ENCODE measurements at places on chromosomes 7 and 10.

GRCh38 chr7:151941009-151941408 is 15.2 kb upstream of the GALNTL5 start:
- no peak for DNase-seq

DNA sequence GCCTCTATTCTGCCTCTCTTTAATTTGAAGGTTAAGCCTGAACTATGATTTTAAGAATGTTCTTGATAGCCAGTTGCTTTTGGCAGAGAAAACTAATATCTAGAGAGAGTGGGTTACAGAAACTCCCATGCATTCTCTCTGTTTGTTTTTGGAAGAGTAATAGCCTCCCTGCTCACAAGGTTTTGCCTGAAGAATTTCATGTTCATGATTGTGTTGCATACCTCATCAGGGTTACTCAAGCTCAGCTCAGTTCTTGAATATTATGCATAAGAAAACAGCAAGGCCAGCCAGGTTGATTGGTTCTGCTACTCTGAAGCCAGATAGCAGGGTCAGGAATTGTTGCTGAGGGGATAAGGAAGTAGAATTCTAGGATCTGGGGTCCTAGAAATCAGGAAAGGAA is 137.4 kb downstream of the MDFIC start:
- no peak for DNase-seq

GRCh38 chr7:22142572-22142971 is 196.9 kb upstream of the CDCA7L start:
- DNase-seq = no peak

- DNase-seq = no peak
Observed at GRCh38 chr7:70392256-70392876, 739.6 kb upstream of the GALNT17 start.

DNA sequence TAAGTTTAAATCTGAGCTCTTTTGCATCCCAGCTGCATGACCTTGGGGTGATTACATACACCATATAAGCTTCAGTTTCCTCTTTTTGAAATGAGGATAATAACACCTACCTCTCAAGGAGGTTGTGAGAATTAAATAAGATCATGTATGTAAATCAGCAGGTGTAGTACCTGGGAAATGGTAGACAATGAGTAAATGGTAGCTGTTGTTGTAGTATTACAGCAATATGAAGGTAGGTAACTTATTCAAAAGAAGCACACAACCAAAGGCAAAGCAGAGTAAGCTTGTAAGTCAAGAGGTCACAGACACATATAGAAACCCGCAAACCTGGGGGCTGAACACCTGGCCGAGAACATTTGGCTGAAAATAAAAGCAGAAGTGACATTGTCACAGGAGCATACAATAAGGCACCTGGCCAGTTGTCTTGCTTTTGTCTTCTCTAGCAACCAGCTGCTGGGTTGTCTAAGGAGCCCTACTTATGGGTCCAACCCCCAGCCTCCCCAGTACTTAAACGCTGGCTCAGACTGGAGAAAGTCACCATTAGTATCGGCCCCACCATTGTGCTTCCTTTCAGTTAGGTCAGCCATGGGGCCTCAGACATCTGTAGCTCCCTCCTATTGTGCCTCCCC is 203.6 kb upstream of the MKLN1 start:
- no peak for DNase-seq

DNA sequence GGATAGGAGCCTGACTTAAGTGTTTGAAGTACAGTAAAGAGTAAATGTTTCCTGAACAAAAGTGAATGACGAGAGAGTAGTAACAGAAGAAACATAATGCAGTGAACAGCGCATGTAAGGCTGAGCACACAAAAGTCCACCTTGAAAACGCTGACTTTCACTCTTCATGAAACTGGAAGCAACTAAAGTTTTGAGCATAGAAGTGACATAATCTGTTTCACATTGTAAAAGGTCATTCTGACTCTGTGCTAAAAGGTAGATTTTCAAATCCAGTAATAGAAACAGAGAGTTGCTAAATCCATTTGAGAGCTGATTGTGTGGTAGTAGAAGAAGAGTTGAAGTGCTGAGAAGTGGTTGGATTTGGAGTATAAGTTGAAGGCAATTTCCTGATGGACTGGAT is 1037.0 kb downstream of the CNTNAP2 start:
- no peak for DNase-seq

DNA sequence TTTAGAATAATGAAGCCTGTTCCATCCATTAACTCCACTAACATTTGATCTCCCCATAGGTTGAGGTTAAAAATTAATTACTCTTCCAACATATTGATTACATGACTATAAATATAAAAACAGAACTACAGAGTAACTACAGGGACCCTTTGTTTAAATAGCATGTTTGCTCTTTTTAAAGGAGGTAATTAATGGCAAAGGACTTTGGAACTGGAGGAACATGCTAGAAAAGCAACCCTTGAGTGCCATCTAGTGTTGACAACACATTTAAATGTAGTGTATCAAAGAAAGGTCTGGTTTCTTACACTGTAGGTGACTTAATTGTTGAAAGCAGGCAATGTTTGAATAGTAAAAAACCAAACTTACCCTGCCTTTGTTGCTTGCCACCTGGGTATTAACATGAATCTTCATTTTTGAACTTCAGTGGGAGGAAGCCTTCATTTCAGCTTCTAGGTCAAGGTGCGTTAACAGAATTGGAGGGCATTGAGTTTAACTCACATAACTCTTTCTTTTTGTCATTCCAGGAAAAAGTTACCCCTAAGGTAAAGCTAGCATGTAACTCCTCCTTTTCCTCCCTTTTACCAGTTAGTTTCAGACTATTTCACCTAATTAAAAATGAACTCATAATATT is 52.6 kb upstream of the CAPZA2 start:
- DNase-seq = no peak

DNA sequence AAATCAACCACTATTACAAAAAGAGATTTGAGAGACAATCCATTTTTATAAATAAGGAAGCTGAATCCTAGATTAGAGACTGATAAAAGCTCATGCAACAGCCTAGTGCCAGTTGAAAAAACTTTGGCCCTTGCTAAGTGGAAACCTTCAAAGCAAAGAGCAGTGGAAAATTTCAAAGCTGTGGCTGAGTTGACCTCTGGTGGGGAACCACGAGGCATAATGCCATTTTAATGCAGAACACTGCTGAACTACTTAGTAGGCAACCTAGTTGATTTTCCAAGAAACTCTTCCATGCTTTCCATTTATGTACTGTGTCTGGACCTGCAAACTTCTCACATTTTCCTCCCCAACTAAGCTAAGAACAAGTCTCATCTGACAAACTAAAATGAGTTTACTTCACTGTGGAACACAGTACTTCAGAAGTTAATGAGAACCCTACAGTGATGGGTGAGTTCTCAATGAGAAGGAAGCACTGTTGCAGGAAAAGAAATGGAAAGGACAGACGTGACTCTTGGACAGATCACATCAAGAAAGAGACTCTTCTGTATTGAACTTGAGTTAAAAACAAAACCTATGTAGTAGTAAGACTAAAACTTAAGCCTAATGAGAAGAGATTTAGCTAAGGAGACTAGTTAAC is 19.5 kb downstream of the FZD9 start:
- DNase-seq = no peak

- DNase-seq = peak; percentile 21
Observed at GRCh38 chr7:151439855-151440798, at the start of gene CRYGN. TSS of gene CRYGN (minus strand) at chr7:151440141. CDS start at chr7:151439917, 224 bp downstream.

DNA sequence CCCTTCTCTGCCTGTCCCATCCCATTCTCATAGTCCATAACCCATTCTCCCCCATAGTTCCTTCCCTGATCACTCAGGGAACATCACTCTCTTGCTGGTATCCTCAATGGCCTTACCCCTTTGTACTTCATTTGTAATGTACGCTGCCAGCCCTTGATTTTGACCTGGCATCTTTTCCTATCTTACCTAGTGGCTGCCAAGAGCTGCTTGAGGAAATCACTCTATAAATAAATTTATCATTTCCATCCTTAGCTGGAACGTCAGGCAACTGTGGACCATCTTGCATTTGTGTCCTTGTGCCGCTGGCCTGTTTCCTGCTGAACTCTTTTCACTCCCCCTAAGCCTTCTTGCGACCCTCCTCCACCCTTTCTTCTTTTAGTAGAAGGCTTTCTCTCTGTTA is 14.0 kb downstream of the CDK14 start:
- no peak for DNase-seq

- DNase-seq = no peak
Observed at GRCh38 chr10:3124412-3125175, 48.0 kb downstream of the PITRM1 start.

DNA sequence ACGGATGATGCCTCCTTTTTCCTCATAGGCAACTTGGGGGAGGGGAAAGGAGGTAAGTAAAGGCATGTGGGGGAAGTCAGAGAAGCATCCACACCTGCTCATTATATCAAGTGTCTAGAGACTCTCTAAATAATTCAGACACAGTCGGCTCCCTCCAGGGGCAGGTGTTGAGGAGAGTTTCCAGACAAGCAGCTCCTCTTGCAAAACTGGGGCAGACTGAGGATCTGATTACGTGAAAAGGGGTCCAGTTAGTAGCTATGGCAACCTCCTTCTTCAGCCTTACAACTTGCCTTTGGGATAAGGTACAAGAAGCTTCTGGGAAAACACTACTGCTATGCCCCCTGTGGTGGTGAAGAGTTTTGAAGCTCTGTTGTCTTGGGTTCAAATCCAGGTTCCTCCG is 39.0 kb upstream of the SORBS1 start:
- no peak for DNase-seq

- no peak for DNase-seq
Observed at GRCh38 chr7:87596696-87597095, 4.0 kb downstream of the ABCB1 start.

GRCh38 chr7:22219739-22220493 is 137.0 kb downstream of the RAPGEF5 start:
- DNase-seq = no peak

GRCh38 chr10:84432891-84433290 is 104.5 kb downstream of the CCSER2 start:
- DNase-seq = no peak

DNA sequence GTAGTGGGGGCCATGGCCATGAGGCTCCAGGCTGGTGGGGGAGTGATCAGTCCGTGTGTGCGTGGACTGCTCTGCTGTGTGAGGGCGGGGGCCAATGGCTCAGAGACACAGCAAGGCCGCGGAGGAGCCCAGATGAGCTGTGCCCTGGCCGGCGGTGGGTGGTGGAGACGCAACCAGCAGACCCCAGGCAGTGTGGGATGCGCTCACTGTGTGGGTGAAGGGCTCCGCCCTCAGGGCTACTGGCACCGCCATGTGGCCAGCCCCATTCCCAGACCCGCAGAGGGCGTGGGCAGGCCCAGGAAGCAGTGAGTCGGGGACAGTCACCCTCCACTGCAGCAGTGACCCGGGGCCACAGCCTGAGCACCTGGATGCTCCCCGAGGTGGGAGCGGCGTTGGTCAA is 9.1 kb downstream of the NKX6-2 start:
- DNase-seq = no peak

DNA sequence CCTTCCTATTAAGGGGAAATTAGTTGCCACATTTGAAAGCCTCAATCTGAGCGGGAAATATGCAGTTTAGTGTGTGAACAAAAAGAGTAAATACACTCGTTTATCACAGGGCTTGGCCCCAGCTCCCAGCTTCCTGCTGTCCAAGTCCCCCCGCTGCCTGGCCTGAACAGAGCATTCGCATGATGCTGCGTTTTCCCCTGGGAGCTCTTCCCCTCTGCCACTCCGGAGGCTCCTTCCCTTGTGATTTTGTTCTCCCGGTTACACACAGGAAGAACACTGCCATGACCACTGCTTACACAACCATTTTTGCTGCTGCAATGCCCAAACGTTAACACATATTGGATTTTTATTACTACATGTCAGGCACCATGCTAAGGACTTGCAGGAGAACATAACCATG is 120.7 kb upstream of the ADARB2 start:
- no peak for DNase-seq

DNA sequence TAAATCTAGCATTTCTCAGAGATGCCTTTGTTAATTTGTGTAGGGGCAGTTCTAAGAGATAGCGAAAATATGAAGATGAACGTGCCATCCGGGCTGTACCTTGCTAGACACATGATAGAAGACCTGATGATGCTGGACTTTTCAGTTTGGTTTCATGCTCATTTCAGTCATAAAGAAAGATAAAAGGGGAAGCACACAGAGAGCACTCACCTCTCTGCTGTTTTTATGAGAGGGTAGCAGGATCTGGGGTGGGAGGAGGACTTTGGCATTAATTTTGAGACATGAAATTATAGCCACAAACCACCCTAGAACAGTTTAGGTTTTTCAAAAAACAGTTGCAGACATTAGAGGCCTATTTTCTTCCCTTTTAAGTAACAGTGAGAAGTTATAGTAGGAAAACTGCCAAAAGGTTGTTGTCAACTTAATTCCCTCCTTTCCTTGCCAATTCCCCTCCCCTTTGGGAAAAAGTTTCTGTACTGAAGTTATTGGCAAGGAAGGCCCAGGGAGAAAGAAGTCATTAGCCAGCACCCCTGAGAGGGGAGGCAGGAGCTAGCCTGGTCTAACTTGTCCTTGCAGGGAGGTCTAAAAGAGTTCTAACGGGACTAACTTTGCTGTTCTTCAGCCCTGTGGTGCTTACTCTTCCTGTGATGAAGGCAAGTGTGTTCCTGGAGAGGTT is 2.6 kb downstream of the ST7 start:
- DNase-seq = no peak

DNA sequence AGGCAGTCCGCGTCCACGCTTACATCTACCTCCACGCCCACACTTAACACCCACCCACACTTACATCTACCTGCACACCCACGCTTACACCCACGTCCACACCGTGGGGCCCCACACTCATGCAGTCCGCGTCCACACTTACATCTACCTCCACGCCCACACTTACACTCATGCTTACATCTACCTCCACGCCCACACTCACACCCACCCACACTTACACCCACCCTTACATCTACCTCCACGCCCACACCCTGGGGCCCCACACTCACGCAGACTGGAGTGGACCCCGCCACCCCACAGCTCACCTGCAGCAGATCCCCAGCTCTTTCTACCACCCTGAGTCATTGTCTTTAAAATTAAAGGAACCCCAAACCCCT is 32.4 kb upstream of the PWWP2B start:
- DNase-seq = peak; percentile 24
